SK-N-SH (cell line): ENCODE measurements at places on chromosomes 1 and 21. TPM values are rescaled to one million over a fixed set of nuclear protein-coding genes. Genes with fewer than 3 reads are reported as not detected.

CTPS1 gene
- 34.4 and 34.5 TPM in 2 replicates for polyA plus RNA-seq

PRPF38B gene
- 17.5 and 22.3 TPM in 2 replicates for polyA plus RNA-seq

NFASC gene
- polyA plus RNA-seq: 4.6 and 6.0 TPM in 2 replicates

TCEA3 gene
- polyA plus RNA-seq: 1.1 and 1.2 TPM in 2 replicates

IVNS1ABP gene
- 24.5 and 31.5 TPM in 2 replicates for polyA plus RNA-seq

C1orf94 gene
- polyA plus RNA-seq: not detected in 2 replicates

AIRE gene
- not detected in 2 replicates for polyA plus RNA-seq

HLX gene
- polyA plus RNA-seq: 8.6 and 21.4 TPM in 2 replicates

MATN1 gene
- 0.15 and 0.23 TPM in 2 replicates for polyA plus RNA-seq

L1TD1 gene
- polyA plus RNA-seq: not detected in 2 replicates

RNU1-4 gene
- not detected in 2 replicates for polyA plus RNA-seq

FYB2 gene
- not detected in 2 replicates for polyA plus RNA-seq

TCEANC2 gene
- polyA plus RNA-seq: 4.7 and 5.5 TPM in 2 replicates

GRHL3 gene
- 0.05 TPM in 1 of 2 replicates, not detected in the other for polyA plus RNA-seq

HMGCS2 gene
- polyA plus RNA-seq: not detected in 2 replicates

PSMG1 gene
- polyA plus RNA-seq: 39.2 and 39.6 TPM in 2 replicates

IL22RA1 gene
- polyA plus RNA-seq: 0.03 and 0.05 TPM in 2 replicates

GJA5 gene
- not detected in 2 replicates for polyA plus RNA-seq

RYR2 gene
- polyA plus RNA-seq: under 0.01 and 0.03 TPM in 2 replicates

TCHHL1 gene
- polyA plus RNA-seq: not detected in 2 replicates

WARS2 gene
- 3.6 and 4.8 TPM in 2 replicates for polyA plus RNA-seq

FMO1 gene
- polyA plus RNA-seq: not detected in 2 replicates

GOLT1A gene
- not detected in 2 replicates for polyA plus RNA-seq

RPE65 gene
- polyA plus RNA-seq: 0.02 and 0.03 TPM in 2 replicates

PLCH2 gene
- polyA plus RNA-seq: 0.08 and 0.18 TPM in 2 replicates

UBIAD1 gene
- polyA plus RNA-seq: 13.7 and 15.7 TPM in 2 replicates

BARHL2 gene
- polyA plus RNA-seq: not detected in 2 replicates

CC2D1B gene
- 16.6 and 18.7 TPM in 2 replicates for polyA plus RNA-seq

ADAM15 gene
- polyA plus RNA-seq: 60.1 and 64.1 TPM in 2 replicates

PDZK1IP1 gene
- polyA plus RNA-seq: not detected in 2 replicates

CLCA4 gene
- polyA plus RNA-seq: not detected in 2 replicates

KRTAP19-3 gene
- not detected in 2 replicates for polyA plus RNA-seq

MUTYH gene
- polyA plus RNA-seq: 21.9 and 23.3 TPM in 2 replicates

OR2G6 gene
- not detected in 2 replicates for polyA plus RNA-seq

RXRG gene
- polyA plus RNA-seq: not detected in 2 replicates

CYP2J2 gene
- polyA plus RNA-seq: 1.1 and 1.2 TPM in 2 replicates
